ENCODE measurements at places on chromosomes 16 and 17.

- peak; percentile 56 for DNase-seq
Measured at GRCh38 chr16:55508941-55509931, at the start of gene LPCAT2. TSS of gene LPCAT2 (plus strand) at chr16:55509072. CDS start at chr16:55509182, 110 bp downstream.

DNA sequence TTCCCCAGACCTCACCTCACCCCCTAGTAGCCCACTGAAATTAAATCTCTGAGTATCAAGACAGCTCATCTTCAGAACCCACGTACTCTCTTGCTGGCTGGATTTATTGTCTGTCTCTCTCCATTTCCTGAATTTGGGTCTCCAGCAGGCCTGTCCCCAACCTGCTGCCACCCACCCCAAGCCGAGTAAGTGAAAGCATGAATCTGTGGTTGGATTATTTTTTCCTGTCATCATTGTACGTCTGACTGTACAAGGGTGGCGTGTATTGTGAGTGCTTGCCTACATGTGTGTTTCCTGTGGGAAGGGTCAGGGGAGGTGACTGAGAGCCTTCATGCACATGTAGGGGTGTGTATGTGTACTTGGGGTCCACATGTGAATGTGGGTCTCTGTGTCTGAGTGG, 5.4 kb downstream of the TNP2 start:
- DNase-seq: no peak

DNA sequence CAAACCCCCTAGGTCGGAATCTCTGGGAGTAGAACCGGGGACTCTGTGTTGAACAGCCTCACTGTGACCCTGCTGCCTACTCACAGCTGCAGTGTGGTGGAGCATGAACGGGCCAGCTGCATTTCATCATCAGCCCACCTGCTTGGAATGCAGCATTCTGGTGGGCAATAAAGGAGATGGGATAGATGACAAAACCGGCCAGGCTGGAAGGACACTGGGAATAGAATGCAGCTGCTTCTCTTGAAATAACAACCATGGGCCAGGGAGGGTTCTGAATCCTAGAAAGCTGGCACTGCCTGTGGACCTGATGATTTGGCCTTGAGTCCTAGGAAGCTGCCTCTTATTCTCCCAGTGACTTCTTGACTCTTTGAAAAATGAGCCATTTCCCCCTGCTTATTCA, 23.5 kb downstream of the CFAP97D1 start:
- DNase-seq: no peak

DNA sequence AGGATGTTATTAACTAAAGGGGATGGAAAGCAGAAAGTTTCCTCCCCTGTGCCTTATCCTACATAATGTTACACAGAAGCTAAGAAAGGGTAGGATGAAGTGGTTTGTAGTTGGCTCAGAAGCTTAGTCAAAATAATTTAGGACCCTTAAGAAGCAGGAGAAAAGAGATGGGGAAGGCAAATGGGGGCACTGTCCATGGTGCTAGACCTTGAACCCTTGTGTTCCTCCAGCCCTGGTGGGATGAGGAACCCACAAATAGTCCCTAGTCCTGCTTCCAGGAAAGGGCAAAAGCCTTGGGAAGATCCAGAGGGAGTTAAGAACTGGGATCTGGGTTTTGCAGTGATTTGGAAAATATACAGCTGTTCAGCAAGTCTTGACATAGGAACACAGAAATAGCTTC, 54.5 kb downstream of the SLC5A11 start:
- no peak for DNase-seq

DNA sequence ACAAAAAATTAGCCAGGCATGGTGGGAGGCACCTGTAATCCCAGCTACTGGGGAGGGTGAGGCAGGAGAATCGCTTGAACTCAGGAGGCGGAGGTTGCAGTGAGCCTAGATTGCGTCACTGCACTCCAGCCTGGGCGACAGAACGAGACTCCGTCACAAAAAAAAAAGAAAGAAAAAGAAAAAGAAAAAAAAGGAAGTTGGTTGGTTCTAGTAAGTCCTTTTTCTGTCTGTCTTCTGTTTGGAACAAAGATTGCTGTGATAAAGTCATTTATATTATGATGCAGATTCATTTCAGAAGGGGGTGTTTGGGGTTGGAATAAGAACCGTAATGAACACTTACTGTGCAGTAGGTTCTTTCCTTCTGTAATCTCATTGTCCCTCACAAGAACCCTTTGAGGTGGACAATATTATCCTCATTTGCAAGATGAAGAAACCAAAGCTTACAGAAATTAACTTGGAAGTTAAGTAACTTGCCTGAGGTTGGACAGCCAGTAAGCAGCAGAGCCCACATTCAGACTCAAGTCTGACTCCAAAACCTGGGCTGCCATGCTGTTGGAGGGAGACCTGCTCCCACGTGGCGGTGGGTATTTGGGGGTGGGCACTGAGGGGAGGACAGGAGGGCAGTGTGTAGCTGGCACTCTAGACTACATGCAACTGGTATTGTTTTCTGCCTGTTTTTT, 10.3 kb downstream of the MINK1 start:
- DNase-seq: no peak

DNA sequence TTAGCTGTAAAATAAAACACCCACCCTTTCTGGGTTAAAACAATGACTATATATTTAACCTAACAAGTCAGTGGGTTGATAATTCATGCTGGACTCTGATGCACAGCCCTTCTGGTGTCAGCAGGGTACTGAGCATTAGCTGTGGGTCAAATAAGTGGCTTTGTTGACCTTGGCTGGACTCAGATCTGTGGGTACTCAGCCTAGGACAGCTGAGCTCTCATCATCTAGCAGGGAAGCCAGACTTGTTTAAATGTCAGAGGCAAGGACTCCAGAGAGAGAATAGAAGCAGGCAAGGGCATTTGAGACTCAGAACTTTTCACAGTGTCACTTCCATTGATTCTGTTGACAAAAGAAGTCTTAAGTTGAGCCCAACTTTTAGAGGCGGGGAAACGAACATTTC, 1063.8 kb upstream of the CDH8 start:
- no peak for DNase-seq

DNA sequence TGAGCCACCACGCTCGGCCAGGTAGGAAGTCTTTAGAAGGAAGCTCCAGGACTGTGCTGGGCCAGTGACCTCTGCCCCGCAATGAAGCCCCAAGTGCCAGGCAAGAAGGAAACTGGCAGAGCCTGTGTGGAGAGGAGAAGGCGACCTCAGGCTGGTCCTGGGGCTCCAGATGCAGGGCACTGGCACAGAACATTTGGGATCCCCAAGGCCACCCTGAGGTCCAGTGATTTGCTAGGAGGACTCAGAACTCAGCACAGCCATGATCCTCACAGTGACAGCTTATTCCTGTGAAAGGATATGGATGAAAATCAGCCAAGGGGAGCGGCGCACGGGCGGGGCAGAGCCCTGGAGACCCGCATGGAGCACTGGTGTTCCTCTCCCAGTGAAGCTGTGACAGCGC, 24.1 kb downstream of the MGAT5B start:
- no peak for DNase-seq

GRCh38 chr17:8152112-8152775, at the start of gene PER1:
TSS of gene PER1 (minus strand) at chr17:8152404. CDS start at chr17:8150706, 1,698 bp downstream.
- no peak for DNase-seq

GRCh38 chr16:8293413-8293812, 296.9 kb downstream of the TMEM114 start:
- no peak for DNase-seq

DNA sequence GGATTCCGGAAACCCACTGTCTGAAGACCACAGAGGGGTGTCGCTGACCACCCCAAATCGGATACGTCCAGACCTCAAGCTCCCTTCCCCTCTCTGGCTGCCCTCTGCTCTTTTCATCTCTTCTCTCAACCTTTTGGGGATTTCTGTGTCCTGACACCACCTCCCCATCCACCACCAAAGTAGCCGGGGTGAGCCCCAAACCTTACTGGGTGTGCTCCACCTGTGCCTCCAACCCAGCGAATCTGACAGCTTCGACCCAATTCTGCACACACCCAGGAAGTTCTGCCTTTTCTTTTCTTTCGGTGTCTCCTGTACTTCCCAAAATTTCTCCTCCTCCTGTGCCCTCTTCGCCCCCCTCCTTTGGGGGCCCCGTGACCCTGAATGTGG, 534 bp downstream of the KCTD11 start:
- no peak for DNase-seq

DNA sequence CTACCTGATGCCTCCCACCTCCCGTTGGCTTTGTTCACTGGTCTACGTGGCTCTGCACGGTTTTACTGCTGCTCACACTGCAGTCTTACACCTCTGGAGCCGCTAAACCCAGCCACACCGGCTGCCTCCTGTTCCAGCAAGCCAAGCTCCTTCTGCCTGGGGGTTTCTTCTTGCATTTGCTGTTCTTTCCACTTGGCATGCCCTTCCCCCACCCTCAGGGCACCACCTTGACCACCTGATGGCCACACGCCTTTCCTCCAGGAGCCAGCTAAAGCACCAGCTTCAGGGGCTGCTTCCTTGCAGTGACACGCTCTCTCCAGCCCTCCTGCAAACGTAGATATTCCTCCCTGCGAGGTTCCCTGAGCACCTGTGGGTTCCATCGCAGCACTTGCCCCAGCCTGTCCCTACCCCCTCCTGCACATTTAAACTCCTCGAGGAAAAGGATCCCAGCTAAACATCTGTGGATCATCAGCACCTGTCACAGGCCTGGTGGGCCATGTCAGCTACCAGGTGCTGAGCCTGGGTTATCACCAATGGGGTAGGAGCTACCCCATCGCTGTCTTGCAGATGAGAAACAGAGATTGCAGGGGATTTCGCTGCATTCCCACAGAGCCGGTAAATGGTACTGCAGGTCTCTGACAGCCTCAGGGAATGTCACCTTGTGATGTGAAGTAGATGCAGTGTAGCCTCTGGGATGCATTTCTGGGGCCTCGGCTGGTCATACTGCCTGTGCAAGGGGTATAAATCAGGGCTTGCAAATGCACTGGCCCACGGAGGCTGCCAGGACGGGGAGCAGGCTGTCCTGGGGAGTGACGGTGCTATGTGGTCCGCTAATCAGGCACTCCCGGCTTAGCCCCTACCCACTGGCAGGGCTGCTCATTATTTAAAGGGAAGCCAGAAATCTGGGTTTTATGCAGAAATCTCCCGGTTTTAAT, 285.2 kb downstream of the CPPED1 start:
- no peak for DNase-seq

DNA sequence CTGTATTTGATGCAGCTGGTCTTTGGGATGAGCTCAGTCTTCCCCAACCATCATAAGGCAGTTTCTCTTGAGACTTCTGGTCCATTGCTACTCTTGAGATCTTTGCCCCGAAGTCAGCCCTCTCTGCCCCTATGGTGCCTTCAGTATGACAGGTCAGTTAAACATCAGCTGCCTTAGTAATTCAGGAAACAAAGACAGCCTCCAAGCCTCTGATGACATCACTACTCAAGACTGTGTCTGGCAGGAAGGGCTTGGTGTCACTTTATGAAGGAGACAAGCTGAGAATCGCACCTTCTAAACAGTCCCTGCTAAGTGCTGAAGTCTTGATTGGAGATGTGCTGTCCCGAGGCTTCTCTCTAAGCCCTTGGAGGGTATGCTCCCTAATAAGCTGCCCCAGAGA, 104.9 kb upstream of the TBX2 start:
- DNase-seq: no peak

DNA sequence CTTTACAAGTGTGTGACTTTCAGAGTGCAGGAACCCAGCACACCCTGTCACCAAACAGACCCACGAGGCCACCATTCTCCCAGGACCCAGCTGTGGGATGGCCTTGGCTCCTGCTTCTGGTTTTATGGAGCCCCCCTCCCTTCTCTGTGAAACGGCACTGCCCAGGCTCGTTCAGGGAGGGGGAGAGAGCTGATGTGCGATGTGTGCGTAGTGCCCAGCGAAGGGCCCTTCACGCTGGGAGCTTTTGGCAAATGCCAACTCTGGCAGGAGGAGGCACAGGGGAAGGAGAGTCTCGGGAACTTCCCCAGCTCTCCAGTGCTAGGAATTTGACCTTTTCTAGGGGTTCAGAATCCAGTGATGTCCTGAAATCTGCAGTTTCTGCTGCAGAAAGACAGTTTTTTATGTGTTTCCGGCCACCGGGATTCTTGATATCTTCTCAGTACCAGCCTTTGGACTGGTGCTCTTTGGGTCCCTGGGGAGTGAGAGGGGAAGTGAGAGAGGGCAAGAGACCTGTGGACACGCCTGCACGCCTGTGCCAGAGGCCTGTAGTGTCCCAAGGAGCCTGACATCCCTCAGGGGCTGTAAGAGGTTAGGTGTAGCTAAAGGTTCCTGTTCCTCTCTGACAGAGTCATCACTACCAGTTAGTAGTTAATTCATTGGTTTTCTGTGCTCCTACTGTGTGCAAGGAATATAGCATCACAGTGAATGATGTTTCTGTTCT, 45.1 kb downstream of the CMIP start:
- no peak for DNase-seq

GRCh38 chr17:49963626-49964302, 5.2 kb upstream of the DLX4 start:
- DNase-seq: no peak

- DNase-seq: no peak
Measured at GRCh38 chr17:81135505-81136278, 29.6 kb upstream of the PVALEF start.

DNA sequence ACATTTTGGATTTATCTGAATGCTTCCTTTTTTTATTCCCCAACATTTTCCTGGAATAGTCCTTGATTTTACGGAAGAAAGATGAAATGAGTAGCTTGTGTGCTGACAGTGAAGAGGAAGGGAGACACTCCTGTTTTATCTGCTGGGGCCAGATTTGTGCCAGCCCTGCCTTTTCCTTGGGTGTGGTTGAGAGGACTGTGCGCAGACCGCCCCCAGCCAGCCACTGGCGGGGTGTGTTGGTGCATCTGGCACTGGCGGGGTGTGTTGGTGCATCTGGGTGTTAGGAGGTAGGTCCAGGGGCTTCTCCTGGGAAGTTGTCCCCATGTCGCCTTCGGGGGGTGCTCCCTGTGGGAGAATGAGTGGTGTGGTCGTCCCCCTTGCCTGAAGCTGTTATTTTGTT, 39.5 kb downstream of the RAP1GAP2 start:
- DNase-seq: no peak

DNA sequence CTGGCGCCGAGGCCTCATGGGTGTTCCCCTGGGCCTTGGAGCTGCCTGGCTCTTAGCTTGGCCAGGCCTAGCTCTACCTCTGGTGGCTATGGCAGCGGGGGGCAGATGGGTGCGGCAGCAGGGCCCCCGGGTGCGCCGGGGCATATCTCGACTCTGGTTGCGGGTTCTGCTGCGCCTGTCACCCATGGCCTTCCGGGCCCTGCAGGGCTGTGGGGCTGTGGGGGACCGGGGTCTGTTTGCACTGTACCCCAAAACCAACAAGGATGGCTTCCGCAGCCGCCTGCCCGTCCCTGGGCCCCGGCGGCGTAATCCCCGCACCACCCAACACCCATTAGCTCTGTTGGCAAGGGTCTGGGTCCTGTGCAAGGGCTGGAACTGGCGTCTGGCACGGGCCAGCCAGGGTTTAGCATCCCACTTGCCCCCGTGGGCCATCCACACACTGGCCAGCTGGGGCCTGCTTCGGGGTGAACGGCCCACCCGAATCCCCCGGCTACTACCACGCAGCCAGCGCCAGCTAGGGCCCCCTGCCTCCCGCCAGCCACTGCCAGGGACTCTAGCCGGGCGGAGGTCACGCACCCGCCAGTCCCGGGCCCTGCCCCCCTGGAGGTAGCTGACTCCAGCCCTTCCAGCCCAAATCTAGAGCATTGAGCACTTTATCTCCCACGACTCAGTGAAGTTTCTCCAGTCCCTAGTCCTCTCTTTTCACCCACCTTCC, 7.9 kb downstream of the HIRIP3 start:
- no peak for DNase-seq

- DNase-seq: no peak
Measured at GRCh38 chr16:80347900-80348299, 192.9 kb upstream of the DYNLRB2 start.

- no peak for DNase-seq
Measured at GRCh38 chr17:17765359-17766076, 71.3 kb downstream of the SREBF1 start.
